ENCODE measurements at places on chromosomes 12 and 14.
A peak's percentile ranks its signal among the peaks of the same experiment; 100 is the strongest.

DNA sequence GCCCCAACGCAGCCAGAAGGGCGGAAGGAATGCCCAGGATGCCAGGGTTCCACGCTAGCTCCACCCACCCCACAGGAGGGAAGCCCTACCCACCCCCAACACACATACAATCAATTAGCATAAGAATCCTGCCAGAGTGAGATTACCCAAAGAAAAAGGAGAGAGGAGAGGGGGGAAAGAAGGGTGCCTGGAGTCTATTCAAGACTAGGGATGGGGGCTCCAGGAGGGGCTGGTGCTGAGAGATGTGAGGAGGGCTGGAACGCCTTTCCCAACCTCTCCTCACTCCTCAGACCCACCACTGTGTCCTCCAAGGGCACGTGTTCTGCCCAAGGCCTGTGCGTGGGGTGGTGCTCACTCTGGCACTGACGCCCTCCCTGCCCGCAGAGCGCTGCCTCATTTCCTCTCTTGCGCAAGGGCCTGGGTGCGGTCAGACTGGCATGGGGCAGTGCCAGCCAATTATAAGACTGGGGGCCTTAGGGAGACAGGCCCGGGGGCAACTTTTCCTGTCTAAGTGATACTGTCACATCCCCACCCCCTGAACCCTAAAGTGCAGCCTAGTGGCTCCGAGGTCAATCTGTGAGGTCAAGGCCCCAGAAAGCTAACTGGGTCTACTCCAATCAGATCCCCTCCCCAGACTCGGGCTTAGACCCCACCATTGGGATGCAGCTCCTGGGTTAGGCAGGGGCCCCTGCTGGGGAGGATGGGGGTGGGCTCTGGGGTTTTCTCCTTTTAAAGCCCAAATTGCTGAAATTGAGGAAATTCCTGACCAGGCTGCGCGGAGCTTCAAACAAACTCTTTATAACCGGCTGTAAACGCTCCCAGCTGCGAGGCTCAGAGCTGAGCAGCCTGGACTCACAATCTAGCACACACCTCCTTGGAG lies 10.2 kb upstream of the ITGB7 start:
- peak; percentile 64 for DNase-seq

DNA sequence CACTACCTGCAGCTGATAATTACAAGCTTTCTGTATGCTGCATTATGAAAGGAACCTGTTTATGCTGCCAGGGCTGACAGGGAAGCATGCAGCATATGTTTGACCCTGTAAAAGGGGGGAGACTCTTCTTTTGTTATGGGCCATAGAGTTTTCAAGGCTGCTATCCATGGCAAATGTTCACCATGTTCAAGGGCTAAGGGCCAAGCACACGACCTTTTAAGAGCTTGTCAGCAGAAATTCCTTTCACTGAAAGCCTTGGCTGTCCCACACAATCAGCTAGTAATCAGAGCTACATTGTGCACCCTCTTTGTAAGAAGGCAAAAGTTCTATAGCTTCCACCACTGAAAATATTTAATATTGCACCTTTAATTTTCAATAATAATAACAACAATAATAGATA lies 74.2 kb upstream of the MBIP start:
- no peak for DNase-seq

GRCh38 chr14:31320922-31321766 lies 99.2 kb downstream of the HEATR5A start:
- DNase-seq, result no peak

- DNase-seq, result no peak
These were observed 106.7 kb downstream of the PPP2R5E start for GRCh38 chr14:63436286-63437098.

- DNase-seq, result no peak
These were observed 3.1 kb downstream of the CABP1 start for GRCh38 chr12:120643574-120643973.

DNA sequence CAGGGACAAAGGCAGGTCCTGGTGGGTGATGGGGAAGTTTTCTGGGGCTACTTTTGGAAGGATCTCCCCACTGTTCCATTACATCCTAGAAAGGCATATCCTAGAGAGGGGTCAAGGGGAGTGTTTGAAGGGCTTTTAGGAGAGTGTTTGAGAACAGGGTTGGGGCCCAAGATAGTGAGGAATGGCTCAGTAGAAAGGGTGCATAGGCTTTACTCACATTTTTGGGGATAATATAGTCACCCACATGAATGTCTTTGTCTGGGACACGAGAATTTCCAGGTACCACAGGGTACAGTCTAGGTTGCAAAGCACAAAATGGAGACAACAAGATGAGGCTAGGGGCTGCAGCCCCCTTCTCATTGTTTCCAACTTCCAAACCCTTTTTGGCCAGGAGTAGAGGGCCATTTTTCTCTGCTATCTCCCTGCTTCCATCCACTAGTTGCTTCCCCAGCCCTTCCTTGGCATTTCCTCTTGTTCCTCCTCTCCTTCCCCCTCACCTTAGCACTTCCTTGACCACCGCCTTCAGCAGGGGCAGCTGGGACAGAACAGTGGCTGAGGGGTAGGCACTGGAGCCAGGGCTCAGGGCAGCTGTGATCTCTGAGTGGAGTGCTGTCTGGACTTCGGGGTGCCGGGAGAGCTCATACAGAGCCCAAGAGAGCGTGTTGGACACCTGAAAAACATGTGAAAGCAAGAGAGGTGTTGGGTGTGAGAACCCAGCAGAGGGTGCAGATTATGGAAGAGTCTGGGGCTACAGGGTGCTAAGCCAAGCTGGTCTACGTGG lies 2.8 kb downstream of the CYP27B1 start:
- no peak for DNase-seq

- DNase-seq, result no peak
These were observed 225.4 kb downstream of the BTG1 start for GRCh38 chr12:91920276-91920675.

DNA sequence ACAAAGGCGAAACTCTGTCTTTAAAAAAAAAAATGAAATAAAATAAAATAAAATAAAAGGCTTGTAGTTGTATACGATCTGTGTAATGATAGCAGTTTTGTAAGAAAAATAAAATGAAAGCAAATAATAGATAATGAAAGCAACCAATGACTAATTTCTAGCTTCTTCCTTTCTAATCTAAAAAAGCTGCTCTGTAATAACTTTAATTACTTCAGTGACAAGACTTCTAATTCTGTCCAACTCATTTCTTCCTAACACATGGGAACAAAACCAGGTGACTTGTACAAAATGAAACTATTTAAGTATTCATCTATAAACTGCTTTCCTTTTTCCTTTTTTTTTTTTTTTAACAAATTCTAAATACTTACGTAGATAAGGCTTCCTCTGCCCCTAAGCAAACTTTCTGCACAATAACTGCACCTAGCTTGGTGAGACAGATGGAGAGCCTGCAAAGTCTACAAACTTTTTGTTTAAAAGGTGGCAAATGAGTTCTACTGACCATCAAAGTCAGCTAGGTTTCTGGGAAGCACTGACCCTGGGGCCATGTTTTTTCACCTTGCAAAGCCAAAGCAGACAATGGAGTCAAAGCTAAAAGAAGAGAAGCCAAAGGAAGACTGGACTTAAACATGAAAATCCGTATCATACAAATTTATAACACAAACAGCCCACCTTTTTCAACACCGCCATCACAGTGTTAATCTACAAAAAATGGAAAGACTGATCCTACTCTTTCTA lies 28.2 kb downstream of the DENND5B start:
- DNase-seq, result no peak

GRCh38 chr12:114018669-114019068 lies 52.5 kb upstream of the RBM19 start:
- DNase-seq, result no peak

DNA sequence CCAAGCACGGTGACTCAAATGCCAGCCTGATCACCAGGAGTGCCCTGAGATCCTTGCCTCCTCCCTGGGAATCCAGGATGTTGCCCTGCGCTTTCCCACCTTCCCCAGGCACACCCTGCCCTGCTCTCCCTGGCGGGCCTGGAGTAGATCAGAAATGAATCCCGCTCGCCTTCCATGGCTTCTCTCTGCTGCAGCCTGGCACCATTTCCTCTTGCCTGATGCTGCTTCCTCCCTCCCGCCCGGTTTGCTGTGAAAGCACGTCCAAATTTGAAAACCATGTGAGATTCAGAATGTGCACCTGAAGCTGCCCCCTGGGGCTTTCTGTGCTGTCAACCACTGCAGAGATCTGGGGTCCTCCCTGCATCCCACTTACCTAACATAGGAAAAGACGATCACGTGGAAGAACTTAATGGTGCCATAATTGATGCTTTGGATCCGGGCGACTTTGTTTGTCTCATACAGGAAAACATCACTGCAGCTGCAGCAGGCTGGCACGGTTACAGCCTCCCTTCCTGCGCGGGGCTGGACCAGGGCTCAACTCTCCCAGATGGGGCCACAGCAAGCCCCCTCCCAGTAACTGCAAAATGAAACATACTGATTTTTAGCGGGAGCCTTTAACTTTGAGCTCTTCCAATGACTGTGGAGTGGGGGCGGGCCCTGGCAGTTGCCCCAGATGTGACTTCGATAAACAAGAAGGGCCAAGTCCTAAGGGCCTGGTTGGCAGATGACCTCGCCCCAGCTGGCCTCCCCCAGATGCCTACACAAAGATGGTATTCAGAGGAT lies 24.9 kb upstream of the C12orf76 start:
- DNase-seq, result no peak

DNA sequence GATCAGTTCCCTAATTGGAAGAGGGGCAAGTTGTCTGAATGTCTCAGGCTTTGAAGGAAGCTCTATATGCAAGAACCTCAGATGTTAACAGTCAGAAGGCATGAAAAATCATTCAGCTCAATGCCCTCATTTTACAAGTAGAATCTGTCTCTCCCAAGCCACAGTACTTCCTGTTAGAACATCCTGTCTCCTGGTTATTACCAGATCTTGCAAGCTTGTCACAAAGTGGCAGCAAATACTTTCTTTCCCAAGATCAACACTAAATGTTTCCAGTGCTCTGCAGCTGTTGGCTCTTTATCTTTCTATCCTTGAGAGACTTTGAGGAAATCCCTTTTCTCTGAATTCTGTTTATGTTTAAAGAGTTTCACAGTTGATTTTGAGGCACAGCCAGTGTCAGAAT lies 235.5 kb downstream of the AKAP6 start:
- DNase-seq, result no peak

All from activated CD8-positive, alpha-beta memory T cell treated with anti-CD3 and anti-CD28 coated beads, Interleukin-2, amount 50 U/mL, for 4 hours (primary cell).